ENCODE measurements at places on chromosomes 2 and 18.

GRCh38 chr2:174546519-174547506, 50.8 kb downstream of the WIPF1 start:
- DNase-seq: no peak

DNA sequence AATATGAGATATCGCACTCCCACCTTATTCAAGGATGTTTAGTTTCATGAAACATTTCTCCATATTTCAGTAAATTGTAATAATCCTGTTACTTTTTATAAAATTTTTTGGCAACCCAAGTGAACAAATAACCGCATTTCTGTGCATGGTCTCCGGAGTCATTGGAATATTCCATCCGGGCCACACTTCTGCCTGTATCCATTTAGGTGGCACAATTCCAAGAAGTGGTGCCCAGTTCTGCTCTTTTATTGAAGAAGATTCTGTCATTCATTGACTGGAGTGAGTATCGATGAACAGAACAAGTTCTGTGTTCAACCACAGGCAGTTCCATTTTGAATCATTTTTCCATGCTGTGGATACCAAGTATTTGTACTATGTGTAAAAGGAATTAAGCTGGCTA, 26.6 kb upstream of the ICOS start:
- no peak for DNase-seq

- DNase-seq: no peak
These were observed 13.0 kb upstream of the FHL2 start for GRCh38 chr2:105411720-105412407.

DNA sequence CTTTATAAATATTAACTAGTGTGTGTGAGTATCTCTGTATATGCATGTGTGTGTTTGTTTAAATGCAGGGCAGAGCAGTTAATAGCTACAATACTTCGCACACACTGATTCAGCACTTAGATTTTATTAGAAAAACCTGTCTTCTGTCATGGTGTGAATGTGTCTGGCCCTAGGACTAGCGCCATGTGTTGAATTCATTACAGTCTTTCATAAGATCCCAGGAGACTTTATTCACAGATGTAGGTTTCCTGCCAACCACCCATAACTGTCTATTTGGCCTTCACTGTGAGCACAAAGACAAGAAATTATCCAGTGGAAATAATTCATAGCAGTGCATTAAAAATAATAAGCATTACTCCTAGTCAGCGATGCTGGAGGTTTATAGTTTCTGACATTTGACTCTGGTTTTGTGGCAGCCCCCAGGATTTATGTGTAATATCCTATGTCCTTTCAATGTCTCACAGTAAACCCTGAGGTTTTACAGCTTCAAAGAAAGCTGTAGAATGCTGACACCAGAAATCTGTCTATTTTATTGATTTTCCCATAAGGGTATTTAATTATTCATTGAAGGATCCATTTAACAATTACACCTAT, 93.9 kb downstream of the ZNF804A start:
- peak; percentile 17 for DNase-seq

DNA sequence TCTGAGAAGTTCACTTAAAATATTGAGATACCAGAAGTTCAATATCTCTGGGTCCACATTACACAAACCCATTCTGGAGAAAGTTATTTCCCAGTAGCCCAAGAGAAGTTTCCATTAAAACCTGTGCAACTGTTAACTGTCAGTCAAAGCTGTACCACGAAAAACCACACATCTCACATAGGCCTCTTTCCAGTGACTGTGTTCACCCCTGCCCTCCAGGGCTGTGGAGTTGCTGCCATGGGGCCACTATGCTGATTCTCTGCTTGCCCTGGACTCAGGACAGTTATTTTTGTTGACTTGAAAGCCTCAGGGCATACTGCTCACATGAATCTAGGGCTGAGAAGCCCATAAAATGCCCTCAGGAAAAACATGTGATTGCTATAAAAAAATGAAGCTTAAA, 153.8 kb downstream of the PIEZO2 start:
- DNase-seq: no peak

GRCh38 chr2:48471048-48471474, 58.9 kb upstream of the STON1 start:
- DNase-seq: no peak

DNA sequence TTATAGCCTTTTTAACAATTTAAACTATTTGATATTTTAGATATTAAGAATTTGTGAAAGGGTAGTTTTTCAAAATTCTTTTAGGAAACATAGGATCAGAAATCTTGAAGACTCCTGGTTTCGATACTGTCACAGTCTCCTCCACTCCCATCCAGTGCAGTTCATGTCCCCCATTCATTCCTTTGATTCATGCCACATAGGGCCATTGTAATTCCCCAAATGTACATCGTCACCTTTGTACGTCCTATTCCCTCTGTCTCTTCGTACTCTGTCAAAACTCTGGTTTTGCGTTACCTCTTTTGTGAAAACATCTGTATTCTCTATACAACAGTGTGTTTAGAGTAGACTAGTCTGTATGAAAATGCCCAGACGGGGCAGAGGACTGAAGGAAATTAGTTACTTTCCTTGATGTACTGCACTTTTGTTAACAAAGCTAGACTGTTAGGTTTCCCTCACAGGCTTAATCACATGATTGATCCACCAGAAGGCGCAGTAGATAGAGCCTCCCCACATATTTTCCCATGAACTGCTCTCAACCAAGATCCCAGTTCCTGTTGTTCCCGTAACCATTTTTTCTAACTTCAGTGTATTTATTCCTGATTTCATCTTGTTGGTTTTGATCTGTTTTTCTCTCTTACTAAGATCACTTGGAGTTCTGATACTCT, 2.5 kb downstream of the MRPL35 start:
- no peak for DNase-seq
